ENCODE measurements at places on chromosomes 4 and X.

DNA sequence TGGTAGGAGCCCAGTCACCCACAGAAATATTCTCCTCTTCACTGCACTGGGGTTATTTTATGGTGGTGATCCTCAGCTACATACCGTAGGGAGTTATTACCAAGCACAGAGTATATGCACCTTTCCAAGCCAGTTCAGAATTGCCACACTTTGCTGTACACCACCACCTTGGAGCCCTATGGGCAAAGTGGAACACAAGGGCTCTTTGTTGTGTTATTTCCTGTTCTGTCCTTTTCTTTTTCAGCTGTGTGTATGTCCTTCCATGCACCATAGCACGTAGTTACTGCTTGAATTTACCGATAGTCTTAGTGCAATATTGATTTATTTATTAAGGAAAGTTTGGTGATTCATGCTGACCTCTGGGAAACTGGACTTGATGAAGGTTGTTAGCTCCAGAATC, 8.3 kb downstream of the RNF128 start:
- no peak for DNase-seq

DNA sequence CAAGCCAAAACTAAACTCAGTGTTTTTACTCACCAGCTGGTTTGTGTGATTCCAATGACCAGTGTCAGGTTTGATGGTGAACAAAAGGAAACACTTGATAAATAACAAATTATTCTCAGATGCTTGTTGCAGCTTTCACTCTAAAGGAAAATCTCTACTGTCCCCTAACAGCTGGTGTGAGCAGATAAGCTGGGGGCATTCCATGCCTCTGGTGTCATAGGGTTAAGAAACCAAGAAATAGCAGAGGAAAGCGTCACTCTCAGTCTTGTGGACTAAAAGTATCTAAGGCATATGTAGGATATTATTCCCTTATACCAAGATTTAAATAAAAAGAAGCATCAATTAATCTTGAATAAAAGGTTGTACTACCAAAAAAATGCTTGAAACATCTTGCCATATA, 24.3 kb downstream of the TRPC5 start:
- DNase-seq: no peak

DNA sequence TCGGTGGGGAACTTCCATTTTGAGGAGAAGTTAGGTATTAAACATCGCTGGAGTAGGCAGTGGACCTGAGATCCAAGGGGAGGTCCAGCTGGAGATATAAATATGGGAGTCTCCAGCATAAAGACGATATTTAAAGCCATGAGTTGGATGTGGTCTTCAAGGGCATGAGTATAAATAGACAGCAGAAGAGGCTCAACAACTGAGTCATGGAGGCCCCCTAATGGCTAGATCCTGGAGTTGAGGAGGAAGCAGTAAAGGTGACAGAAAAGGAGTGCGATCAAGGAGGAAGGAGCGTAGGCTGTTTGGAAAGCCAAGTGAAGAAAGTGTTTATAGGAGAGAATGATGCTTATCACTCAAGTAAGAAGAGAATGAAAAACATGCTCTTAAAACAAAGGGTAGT, 18.1 kb upstream of the APBB2 start:
- no peak for DNase-seq

GRCh38 chr4:101211146-101211553, 136.2 kb downstream of the PPP3CA start:
- no peak for DNase-seq
